Liver (tissue), 10 donors: ENCODE measurements at places on chromosomes 3 and 15.

DNA sequence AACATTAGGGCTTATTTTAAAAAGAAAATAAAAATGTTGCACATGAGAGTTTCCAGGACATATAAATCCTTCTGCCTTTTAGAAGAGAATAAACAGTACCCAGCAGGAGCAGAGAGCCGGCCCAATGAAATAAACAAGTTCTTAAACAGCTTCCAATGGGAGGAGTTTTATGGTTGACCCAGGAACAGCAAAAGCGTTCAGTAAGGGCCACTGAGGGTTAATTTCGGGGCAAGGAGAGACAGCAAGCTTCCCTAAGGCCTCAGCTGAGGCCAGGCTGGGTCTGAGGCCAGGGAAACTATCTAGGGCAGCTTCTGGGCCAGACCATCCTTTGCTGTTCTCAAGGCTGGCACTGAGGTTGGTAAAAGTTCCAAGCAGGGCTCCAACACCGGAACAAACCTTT is 3.4 kb downstream of the PDZRN3 start:
- DNase-seq: no peak

DNA sequence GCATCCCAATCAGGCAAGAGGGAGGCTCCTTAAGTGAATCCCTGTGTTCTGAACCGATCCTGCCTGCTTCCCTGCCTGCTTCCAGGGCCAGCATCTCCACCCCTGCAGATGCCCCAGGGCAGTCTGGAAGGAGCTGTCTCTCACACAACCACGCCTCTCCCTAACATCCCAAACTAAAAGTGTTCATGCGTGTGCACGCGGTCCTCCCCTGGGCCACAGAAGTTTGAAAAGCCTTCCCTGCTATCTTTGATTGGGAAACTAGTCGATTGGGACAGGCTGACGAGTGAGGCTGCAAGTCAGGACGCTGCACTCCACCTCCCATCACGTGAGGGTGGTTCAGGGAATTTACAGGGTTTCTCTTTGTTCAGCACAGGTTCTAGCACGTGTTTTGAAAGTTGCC is 340.9 kb upstream of the ICE2 start:
- no peak for DNase-seq

DNA sequence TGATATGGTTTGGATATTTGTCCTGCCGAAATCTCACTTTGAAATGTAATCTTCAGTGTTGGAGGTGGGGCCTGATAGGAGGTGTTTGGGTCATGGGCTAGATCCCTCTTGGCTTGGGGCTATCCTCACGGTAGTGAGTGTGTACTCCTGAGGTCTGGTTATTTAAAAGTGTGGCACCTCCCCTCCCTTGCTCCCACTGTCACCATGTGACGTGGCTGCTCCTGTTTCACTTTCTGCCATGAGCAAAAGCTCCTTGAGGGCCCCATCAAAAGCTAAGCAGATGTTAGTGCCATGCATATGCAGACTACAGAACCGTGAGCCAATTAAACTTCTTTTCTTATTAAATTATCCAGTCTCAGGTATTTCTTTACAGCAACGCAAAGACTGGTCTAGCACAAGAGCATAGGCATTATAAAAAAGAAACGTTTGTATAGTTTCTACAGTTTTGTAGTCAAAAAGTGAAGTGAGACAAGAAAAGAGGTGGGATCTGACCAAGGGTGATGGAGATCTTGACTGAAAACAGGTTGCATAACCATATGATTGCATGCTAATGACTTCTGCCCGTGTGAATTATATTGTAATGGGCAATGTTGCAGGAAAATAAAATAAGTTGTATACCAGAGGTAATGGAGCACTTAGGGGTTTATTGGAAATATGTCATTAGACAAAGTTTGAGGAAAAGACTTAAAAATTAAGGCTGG is 28.5 kb upstream of the CLASP2 start:
- DNase-seq: no peak

DNA sequence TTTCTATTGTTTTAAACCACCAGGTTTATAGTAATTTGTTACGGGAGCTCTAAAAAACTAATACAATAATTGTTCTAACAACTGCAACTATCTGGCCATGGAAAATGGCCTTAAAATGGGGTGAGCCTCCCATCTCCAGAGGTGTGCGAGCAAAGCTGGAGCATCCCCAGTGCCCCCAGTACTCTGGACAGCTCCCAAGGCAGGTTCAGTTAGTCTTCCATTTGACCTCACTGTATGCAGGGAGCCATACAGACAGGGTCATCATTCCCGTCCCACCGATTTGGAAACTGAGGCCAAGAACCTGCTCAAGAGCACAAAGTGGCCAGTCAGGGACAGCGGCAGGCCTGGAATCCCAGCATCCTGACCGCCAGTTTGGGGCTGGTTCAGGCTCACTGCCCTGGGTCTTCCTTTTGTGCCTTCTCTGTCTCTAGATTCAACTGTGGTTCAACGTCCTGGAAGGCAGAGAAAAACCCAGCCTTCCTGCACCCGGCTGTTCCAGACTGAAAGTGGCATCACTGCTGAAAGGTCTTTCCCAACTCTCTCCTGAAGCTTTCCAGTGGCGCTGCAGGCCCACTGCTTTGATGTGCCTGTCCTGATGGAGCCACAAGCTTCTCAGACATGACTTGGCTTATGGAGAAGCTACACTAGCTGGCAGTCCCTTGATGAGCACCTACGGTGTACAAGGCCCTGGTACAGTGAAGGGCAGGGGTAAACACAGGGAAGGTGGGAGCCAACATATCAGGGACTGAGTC is 76.6 kb upstream of the LINGO1 start:
- no peak for DNase-seq

DNA sequence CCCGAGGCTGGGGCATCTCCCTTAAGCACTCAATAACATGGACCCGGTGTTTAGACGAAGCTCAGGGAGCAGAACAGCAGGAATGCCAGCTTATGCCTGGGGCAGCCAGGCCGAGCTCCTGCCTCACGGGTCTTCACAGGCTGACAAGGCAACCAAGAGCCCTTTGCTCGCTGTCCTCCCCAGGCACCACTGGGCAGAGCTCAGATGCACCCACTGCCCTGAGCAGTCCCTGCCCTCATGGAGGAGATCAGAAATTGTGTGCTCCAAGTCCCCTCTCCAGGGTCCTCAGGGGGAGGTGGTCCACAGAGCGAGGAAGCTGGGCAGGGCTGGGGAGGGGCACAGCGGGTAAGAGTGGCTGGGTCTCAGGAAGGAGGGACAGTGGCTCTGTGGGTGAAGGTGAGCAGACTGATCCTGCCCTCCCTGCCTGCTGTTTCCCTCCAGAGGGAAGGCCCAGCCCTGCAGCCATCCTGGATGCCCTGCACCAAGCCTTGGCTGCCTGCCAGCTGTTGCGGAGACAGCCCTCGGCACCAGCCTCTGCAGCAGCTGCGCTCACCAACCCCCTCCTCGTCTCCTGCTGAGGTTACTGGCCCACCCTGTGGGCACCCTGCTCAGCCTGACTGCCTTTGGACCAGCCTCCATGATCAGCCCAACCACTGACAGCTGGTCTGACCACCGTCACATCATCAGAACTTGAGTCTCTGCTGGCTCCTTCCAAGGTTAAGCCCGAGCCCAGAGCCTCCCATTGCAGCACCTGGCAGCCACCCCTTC is 21.1 kb upstream of the GP9 start:
- peak; percentile 38 for DNase-seq

DNA sequence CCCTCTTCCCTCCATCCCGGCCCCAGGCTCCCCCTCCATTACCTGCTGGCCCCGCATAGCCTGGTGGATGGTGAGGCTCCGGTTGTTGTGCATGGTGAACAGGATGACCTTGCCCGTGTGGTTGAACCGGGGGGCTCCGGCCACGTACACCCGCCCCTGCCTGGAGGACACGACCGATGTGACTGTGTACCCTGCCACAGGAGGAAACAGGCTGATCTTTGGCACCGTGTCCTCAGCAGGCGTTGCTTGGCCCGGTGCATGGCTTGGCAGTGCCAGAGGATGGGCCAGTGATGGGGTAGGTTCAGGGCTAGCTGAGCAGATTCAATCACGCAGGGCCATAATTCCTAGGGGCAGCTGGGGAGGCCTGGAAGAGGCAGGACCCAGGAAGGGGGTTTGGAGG is 58.1 kb downstream of the FEM1B start:
- no peak for DNase-seq

DNA sequence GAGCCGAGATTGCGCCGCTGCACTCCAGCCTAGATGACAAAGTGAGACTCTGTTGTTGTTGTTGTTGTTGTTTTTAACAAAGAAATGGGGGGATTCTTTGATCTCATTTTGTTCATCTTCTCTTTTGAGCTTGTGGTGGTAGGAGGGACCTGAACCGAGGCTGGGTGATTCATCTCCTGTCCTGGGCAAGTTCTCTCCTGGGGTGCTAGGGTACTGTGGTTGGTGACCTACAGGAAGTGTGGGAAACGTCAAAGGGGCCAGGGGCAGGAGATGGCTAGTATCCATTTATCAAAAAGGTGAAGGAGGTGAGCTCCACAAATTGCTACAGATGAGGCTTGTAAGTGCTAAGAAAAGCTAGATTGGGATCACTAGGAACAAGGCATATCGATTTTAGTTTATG is 14.3 kb downstream of the PPCDC start:
- DNase-seq: no peak

GRCh38 chr3:37984596-37984995 is 6.0 kb upstream of the VILL start:
- no peak for DNase-seq

- DNase-seq: no peak
These were observed 197.0 kb upstream of the CFAP20DC start for GRCh38 chr3:59246719-59247401.

- no peak for DNase-seq
These were observed 49.7 kb downstream of the SLC6A6 start for GRCh38 chr3:14451844-14452739.

DNA sequence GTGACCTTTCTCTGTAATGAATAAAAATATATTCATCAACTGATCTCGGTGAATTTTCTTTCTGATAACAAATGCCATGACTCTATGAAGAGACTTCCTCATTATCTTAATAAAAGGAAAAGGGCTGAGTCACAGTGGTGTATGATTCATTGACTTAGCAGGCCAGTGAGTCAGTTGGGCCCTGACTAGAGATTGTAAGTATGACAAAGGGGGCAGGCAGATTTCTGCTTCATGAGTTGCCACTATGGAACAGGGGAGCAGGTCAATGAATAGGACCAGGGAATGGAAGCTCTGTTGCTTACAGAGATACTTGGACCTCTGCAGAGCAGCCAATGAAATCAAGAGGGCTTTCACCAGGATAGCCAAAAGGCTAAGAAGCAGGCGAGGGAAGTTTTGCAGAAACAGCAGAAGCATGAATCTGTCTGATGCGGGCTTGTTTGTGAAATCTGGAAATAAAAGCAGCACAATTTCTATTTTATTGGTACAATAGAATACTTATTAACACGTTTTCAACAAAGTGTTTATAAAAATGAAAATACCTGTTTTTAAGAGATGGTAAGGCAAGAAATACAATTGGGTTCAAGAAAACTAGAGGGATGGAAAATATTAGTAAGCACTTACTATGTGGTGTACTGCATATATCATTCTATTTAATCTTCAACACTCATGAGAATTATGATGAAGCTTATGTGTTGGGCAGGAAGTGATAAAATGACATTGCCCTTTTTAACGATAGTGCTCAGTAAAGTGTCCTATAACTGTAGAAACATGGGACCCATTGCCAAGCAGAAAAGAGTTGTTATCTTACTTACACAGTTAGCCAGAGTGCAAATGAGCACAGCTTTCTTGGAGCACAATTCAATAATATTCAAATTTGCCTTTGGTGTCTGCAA is 169.8 kb upstream of the MYRIP start:
- DNase-seq: no peak

GRCh38 chr15:52495125-52495524 is 33.6 kb downstream of the MYO5A start:
- DNase-seq: no peak

- DNase-seq: peak; percentile 65
These were observed 1.1 kb upstream of the IMPDH2 start for GRCh38 chr3:49030321-49030720.

GRCh38 chr15:62121273-62122015 is 43.6 kb downstream of the C2CD4B start:
- DNase-seq: no peak

DNA sequence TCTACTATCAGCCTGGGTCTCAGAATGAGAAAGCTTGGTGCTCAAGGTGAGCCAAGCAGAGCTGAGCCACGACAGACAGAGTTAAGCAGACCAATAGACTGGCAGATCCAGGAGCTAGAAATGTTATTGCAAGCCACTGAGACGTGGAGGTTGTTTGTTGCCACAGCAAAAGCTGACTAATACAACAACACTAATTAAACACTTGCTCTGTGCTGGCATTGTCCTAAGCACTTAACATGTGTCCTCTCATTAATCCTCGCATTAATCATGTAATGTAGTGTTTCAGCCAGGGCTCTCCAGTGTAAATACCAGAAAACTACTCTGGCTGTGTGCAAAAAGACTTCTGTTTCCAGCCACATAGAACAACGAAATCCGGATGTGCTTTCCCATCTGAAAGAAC is 11.6 kb upstream of the SPSB4 start:
- no peak for DNase-seq
